Activated CD8-positive, alpha-beta T cell treated with anti-CD3 and anti-CD28 coated beads for 36 hours (primary cell): ENCODE measurements at places on chromosomes 3 and 15. TPM values are rescaled to one million over a fixed set of nuclear protein-coding genes. Genes with fewer than 3 reads are reported as not detected.

DNA sequence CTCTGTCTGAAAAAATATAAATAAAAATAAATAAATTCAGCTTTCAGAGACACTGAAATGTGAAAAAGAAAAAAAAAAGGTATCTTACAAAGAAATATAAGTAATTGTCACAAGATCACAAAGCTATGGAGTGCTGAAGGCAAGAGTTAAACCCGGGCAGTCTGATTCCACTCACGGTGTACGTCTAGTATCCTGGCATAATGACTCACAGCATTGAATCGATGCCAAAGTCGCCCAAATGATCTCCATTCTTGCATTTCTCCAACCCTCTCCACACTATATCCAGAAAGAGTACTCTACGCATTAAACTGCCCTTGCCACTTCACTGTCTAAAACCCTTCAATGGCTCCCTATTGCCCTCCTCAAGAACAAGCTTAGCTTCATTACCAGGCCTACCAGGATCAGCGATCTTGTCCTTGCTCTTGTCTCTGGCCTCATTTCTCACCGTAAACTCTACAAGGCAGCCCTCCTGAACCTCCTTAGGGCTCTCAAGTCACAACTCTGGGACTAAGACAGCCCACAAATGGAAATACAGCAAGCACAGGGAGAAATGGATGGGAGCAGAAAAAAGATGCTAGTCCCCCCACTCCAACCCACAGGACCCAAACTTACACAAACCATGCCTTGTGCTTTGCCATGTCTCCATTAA lies 7.7 kb downstream of the SUCLG2 start:
- peaks cover 73% of the 10 kb centered on the region for H3K4me1 ChIP-seq
- DNase-seq, result no peak
- H3K36me3 ChIP-seq, result peaks cover 58% of the 10 kb centered on the region
- H3K27ac ChIP-seq, result no peak overlapping the region
- H3K27me3 ChIP-seq, result no peaks in the 10 kb centered on the region

- H3K27me3 ChIP-seq, result peaks cover 11% of the 10 kb centered on the region
- no peak for DNase-seq
- H3K27ac ChIP-seq, result no peak overlapping the region
- H3K36me3 ChIP-seq, result no peaks in the 10 kb centered on the region
- no peak overlapping the region for H3K4me3 ChIP-seq
- peaks cover 4% of the 10 kb centered on the region for H3K4me1 ChIP-seq
Measured at GRCh38 chr3:193774272-193774915, 181.4 kb downstream of the OPA1 start.

DNA sequence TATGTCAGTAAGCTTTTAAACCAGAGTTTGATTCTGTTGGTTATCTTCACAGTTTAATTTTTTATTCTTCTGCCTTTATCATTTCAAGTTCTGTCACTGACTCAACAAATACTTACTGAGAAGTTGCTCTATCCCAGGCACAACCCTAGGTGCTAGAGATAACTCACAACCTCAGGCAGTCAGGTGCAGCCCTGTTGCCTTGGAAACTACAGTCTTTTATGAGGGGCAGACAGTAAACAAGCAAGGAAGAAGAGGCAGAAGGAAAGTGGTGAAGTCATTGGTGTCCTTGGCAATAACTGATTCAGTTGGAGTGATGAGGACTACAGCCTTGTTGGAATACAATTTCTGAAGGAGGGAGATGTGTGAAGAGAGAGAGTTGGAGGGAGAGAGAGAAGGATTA lies 142.1 kb upstream of the LRTM1 start:
- no peaks in the 10 kb centered on the region for H3K27me3 ChIP-seq
- no peak for DNase-seq
- no peaks in the 10 kb centered on the region for H3K36me3 ChIP-seq
- H3K4me3 ChIP-seq, result no peak overlapping the region

PEX5L gene
- total RNA-seq, result not detected

LCTL gene
- total RNA-seq, result not detected

GRCh38 chr15:60760646-60761504 lies 281.9 kb upstream of the ICE2 start:
- no peak overlapping the region for H3K4me3 ChIP-seq
- peaks cover 20% of the 10 kb centered on the region for H3K4me1 ChIP-seq
- DNase-seq, result peak; percentile 17
- no peaks in the 10 kb centered on the region for H3K27me3 ChIP-seq

BCHE gene
- not detected for total RNA-seq

DNA sequence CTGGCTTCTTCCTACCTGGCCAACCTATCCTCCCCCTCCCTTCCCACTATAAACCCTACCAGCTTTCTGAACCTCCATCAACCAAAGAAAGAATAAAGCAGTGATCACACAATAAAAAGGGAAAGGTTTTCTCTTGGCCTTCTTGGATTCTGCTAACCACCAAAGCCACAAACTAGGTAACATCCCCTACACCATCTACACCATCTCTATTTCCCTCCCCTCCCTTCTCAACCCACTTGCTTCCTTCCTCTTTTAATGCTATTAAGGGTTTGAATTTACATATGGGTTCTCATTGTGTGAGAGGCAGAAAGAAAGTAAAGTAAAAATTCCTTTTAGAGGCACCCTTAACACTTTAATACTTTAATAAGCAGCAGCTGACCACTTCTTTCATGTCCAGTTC lies 25.8 kb upstream of the RSL24D1 start:
- peaks cover 69% of the 10 kb centered on the region for H3K36me3 ChIP-seq
- no peaks in the 10 kb centered on the region for H3K27me3 ChIP-seq
- no peak for DNase-seq
- H3K4me1 ChIP-seq, result peaks cover 77% of the 10 kb centered on the region

CCDC54 gene
- not detected for total RNA-seq

GRCh38 chr3:179000144-179000543 lies 71.5 kb downstream of the ZMAT3 start:
- peak overlapping the region; percentile 80 for H3K27ac ChIP-seq
- peaks cover 1% of the 10 kb centered on the region for H3K27me3 ChIP-seq
- H3K4me1 ChIP-seq, result peaks cover 20% of the 10 kb centered on the region
- H3K4me3 ChIP-seq, result no peak overlapping the region
